Motor neuron (in vitro differentiated cells): ENCODE measurements at places on chromosomes 16 and 17.

GRCh38 chr16:82384949-82385348 is 214.9 kb upstream of the MPHOSPH6 start:
- no peak for ATAC-seq

- ATAC-seq, result no peak
Measured at GRCh38 chr16:11101695-11102522, 154.1 kb downstream of the SOCS1 start.

DNA sequence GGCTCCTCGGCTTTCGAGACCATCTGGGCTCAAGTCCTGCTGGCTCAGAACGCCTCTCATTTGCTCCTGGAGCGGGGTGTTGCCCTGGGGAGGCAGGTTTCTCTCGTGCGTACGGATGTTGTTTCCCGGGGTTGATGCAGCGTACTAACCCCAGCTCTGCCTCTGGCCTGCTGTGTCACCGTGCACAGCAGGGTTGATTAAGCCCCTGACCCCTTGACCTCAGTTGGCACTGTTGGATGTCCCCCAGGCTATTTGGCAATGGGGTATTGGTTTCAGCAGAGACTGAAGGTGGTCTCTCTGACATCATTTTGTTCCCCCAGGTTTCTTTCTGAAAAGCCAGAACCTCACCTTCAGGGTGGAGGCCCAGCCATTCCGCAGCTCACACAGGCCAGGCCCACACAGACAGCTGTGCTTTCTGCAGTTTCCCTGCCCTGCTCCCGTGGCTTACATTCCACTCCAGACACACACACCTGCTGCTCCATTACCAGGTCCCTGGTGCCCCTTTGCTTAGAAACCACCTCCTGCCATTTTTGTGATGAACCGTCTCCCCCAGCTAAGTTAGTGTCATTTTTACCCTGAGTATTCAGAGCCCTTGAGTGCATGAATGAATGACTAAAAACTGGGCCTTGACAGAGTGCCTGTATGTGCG is 233.5 kb downstream of the CCDC182 start:
- no peak for ATAC-seq

GRCh38 chr16:24075931-24076716 is 180.0 kb upstream of the CACNG3 start:
- peak; percentile 80 for ATAC-seq

DNA sequence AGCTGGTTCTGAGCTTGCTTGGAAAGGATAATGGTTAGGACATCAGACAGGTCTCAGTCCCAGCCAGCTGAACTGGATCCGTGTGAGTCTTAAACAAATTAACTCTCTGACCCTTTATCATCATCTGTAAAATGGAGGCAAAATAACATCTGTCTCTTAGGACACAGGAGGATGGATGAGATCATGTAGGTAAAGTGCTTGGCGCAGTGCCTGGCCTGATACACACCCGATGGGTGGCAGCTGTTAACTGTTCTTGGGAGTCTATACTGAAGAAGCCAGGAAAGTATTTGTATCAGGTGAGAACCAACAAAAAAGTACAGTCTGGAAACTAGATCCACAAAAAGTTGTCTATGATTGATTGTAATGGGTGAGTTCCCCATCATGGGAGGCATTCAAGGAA is 188.6 kb downstream of the C16orf78 start:
- no peak for ATAC-seq

DNA sequence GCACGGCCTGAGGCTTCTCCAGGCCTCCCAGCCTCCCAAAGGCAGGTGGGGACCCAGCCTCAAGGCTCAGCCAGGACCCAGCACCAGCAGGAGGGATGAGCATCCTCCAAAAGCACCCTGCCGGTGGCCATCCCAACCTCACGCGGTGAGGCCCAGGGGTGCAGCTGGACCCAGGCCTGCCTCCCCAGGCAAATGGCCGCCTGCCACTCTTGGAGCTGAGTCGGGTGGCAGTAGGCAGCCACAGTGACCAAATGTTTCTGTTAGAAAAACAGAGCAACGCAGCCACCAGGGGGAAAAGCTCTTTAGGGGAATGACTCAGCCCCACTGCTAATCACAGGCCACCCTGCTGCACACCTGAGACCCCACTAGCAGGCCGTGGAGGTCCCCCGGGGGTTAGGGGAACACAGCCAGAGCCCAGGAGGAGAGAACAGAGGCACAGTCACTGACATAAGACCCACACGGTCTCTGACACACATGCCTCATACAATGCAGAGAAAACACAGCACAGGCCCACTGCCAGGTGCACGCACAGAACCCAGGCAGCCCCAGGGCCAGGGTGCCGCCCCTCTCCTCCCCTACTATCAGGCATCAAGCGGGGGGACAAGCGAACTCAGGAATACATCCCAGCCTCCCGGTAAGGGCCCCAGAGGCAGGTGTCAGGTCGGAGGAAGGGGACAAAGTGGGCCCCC is 12.4 kb downstream of the BCAR1 start:
- ATAC-seq, result peak; percentile 42

- ATAC-seq, result no peak
Measured at GRCh38 chr16:25258861-25259179, 1.2 kb upstream of the ZKSCAN2 start.

GRCh38 chr17:32152130-32152529 is 9.8 kb downstream of the RHOT1 start:
- ATAC-seq, result no peak

- no peak for ATAC-seq
Measured at GRCh38 chr17:72774236-72774635, 318.3 kb downstream of the SLC39A11 start.
